ENCODE measurements at places on chromosomes 2 and 18.

DNA sequence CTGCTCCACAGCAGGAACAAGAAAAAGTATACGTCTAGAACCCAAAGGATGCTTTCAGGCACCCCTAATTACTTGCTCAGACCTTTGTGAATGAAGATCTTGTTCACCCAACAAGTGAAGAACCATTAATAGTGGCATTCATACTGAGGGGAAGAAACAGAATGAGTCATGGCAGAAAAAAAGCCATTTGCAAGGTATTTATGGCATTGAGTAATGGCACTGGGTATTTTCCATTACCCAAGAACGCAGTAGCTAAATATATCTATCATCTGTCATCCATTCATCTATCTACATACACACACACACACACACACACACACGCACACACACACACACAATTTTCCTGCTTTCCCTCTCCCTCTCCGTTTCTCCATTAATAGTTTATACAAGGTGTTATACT is 56.4 kb upstream of the XIRP2 start:
- DNase-seq = no peak

- no peak for DNase-seq
These were observed 6.4 kb upstream of the IMP4 start for GRCh38 chr2:130336150-130336876.

DNA sequence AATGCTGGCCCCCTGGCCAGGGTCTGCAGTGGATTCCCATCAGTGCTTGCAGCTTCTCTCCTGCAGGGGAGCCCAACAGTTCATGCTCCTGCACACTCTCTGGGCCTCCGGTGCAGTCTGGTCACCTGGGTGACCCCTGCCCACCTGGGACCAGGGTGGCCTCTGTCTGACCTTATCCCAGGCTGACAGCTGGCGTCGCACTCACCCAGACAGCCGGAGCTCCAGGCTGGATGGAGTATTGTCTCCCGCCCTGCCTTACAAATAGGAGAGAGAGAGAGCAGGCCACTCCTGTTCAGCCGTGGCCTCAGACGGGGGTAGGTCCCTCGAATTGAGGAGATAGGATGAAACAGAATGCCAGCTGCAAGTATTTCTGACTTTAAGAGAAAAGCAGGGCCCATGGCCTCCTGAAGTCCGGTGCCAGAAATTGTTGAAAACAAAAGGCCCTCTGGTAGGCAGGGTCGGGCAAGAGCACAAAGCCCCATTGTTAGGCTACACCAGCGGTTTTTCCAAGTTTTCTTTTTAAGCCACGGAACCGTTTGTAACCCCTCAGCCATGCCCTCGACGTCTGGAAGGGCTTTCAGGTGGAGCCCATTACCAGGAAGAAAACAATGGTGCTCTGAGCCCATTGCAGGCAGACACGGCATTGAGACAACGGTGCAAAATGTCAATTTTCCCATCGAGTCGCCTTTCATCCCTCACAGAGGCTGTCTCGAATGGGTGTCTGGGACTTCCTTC is 258.4 kb downstream of the BCL11A start:
- DNase-seq = no peak

- no peak for DNase-seq
These were observed 43.0 kb upstream of the ITGB6 start for GRCh38 chr2:160242893-160243564.
